Endodermal cell (in vitro differentiated cells): ENCODE measurements at places on chromosomes 2 and 18. TPM values are rescaled to one million over a fixed set of nuclear protein-coding genes. Genes with fewer than 3 reads are reported as not detected.

Gene GMCL1
- total RNA-seq, result 19.6 and 19.7 TPM in 2 replicates

Gene TTR
- not detected in 2 replicates for total RNA-seq

Gene BBS5
- 5.9 to 7.1 TPM (median 6.5 TPM) in 3 replicates for total RNA-seq

Gene DSEL
- total RNA-seq, result 9.0 and 9.1 TPM in 2 replicates

Gene ZEB2
- total RNA-seq, result 0.23 to 0.42 TPM (median 0.31 TPM) in 3 replicates

Gene GALR1
- total RNA-seq, result 0.05 TPM in 1 of 3 replicates, not detected in the others

Gene DSG1
- total RNA-seq, result not detected in 2 replicates

Gene IL18RAP
- not detected in 2 replicates for total RNA-seq

Gene KIAA2012
- 0.86 and 1.0 TPM in 2 replicates for total RNA-seq

Gene SP140L
- 0.67 to 0.94 TPM (median 0.82 TPM) in 3 replicates for total RNA-seq

Gene CAPN14
- total RNA-seq, result 0.11 and 0.31 TPM in 2 replicates

Gene PAIP2B
- total RNA-seq, result 28.8 to 33.9 TPM (median 29.6 TPM) in 3 replicates

Gene LIMS3
- total RNA-seq, result 0.92 to 4.2 TPM (median 1.6 TPM) in 3 replicates

Gene ILKAP
- 30.7 to 49.6 TPM (median 46.4 TPM) in 3 replicates for total RNA-seq

Gene DOK6
- total RNA-seq, result 5.9 to 8.1 TPM (median 7.7 TPM) in 3 replicates

Gene SERPINB2
- not detected in 2 replicates for total RNA-seq

Gene RAMP1
- 0.40 to 0.76 TPM in 2 of 3 replicates, not detected in the other for total RNA-seq

Gene SH3RF3
- 0.99 to 1.5 TPM (median 1.4 TPM) in 3 replicates for total RNA-seq

Gene HOXD13
- 0.35 to 0.55 TPM (median 0.40 TPM) in 3 replicates for total RNA-seq

Gene AMMECR1L
- total RNA-seq, result 21.6 and 21.7 TPM in 2 replicates

Gene SLC5A7
- not detected in 3 replicates for total RNA-seq

Gene CYP26B1
- 0.34 to 1.8 TPM (median 0.91 TPM) in 3 replicates for total RNA-seq

Gene EHBP1
- total RNA-seq, result 36.4 to 50.1 TPM (median 49.8 TPM) in 3 replicates

Gene IL1F10
- total RNA-seq, result not detected in 2 replicates

Gene HES6
- total RNA-seq, result 17.8 and 18.2 TPM in 2 replicates
